ENCODE measurements at places on chromosomes 1 and 21.

GRCh38 chr1:189605226-189605625 is 872.4 kb downstream of the BRINP3 start:
- DNase-seq: no peak

DNA sequence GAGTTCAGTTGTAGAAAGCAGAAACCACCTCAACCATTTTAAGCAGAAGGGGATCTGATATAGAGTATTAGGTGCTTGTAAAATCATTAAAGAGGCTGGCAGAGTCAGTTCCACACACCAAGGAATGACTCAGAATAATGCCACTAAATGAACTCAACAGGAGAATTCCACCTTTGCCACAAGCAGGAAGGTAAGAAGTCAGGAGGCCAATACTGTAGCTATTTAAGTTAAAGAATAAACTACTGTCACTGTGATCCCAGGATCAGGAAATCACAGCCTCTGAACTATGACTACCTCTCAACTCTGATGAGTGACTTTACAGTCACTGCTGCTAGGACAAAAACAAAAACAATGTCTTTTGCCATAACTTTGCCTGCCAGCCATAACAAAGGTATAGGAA is 52.5 kb upstream of the PRMT6 start:
- no peak for DNase-seq

- no peak for DNase-seq
Measured at GRCh38 chr1:64975740-64976139, 9.4 kb upstream of the JAK1 start.

DNA sequence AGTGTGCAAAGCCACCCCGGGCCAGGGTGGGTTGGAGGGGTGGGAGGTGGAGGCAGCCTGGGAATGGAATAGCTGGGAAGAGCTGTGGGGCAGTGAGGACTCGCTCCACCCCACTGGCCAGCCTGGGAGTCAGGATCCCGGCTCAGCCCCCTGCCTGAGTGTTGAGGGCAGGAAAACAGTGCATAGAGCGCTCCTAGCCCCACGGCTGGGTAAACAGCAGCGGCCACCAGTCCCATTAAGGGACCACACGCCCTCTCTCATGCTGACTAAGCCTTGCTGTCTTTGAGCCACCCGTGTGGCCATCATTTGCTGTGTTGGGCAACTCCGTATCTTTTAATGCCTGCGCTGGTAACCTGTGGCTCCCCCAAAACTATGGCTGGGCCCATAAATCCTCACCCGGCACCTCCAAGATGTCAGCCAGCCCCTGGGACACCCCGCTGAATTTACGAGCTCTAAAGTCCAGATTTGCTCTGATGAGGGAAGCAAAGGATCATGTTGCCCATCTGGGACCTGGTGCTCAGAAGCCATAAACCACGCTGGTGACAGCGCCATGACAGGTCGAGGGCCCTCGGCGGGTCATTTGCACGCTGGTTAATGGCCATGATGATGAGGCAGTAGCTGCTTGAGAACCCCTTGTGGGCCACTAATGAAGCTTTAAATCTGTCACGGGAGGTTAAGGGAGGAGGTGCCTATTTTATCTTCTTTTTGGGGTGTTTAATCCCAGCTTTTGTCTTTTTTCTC is 34.9 kb downstream of the SYF2 start:
- DNase-seq: no peak

DNA sequence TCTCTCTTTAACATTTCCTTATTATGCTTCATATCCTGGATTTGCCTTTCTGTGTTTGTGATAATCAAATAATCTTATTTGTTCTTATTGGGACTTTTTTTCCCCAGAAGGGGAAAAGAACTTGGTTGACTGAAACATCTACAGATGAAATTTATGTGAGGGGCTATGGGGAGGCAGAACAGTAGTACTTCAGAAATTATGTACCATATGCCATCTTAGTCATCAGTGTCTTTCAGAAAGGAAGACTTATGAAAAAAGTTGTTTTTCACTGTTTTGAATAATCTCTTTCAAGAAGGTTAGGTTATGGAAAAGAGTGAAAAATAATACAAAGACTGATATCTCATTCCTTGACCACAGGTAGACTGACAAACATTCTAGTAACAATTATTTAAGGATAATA is 30.2 kb upstream of the TRAF5 start:
- DNase-seq: no peak

DNA sequence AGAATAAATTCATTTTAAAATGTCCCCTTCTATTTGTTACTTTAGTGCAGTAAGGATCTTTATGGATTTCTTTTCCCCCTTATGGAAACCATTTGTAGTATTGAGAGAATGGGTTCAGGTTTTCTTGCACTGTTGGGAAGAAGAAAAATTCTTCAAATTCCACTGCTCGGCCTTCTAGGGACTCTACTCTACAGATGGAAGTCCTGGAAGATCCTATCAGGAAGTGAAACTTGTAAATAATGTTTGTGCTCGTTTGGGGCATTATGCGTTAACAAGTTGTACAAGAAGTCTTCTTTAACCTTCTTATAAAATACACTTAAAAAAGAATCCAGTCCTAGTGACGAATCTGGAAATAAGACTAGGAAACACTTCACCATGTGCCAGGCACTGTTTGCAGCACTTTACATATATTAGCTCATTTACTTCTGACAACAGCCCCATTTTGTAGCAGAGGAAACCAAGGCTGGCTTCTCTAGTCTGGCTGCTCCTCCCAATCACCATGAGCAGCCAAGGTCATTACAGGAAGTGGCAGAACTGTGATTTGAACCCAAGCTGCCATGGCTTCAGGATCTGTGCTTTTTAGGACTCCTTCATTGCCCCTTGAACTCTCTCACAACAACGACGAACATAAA is 11.8 kb downstream of the LRRC8D start:
- no peak for DNase-seq

GRCh38 chr1:31609514-31610118 is 7.9 kb upstream of the HCRTR1 start:
- DNase-seq: no peak

- DNase-seq: no peak
Measured at GRCh38 chr1:90963651-90964050, 58.2 kb downstream of the ZNF644 start.

- no peak for DNase-seq
Measured at GRCh38 chr1:199545780-199546179, 481.7 kb upstream of the NR5A2 start.

GRCh38 chr21:30444204-30444603 is 4.1 kb downstream of the KRTAP15-1 start:
- no peak for DNase-seq

- no peak for DNase-seq
Measured at GRCh38 chr1:223709598-223709997, 2.7 kb upstream of the CAPN2 start.

- DNase-seq: no peak
Measured at GRCh38 chr1:219465212-219466093, 147.5 kb downstream of the ZC3H11B start.

DNA sequence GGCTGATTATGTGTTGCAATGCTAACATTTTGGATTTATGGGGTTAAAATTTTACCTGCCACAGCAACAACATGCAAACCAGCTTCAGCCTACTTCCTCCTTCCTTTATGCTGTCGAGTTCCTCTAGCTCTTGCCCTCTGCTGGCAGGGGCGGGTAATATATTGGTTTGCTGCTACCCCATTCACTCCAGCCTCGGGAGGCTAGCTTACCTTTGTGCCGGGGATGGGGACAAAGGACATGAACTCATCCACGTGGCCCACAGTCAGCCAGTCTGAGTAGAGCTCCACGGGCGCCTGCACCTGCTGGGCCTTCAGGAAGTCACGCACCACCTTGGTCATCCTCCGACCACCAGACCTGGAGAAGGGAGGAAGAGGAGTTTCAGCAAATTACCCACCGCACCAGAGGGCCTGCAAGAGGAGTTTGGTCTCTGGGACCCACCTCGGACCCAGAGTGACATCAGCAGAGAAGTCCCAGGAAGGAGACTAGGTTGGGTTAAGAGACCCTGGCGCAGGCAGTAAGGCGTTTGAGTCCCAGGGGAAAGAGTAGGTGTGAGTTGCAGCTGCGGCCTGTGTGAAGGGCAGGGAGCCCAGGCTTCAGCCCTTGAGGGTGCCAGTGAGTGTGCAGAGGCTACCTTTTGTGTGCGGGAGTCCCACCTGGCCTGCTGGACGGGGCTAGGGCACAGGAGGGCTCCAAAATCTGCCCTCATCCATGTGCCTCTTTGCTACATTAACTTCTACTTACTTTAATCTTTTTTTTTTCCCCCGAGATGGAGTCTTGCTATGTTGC is 21.8 kb upstream of the SDHB start:
- peak; percentile 14 for DNase-seq

DNA sequence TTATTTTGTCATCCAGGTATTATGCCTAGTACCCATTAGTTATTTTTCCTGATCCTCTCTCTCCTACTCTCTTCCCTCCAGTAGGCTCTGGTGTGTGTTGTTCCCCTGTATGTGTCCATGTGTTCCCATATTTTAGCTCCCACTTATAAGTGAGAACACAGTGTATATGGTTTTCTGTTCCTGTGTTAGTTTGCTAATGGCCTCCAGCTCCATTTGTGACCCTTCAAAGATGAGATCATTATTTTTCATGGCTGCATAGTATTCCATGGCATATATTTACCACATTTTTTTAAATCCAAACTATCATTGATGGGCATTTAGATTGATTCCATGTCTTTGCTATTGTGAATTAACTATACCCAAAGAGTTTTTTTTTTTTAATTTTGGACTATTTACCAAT is 1675.7 kb upstream of the B3GALT2 start:
- no peak for DNase-seq

GRCh38 chr1:163308811-163309210 is 12.9 kb upstream of the NUF2 start:
- DNase-seq: no peak
